Stimulated activated CD4-positive, alpha-beta T cell treated with anti-CD3 and anti-CD28 coated beads, Interleukin-12 subunit alpha, Interleukin-12 subunit beta, amount 100 ng/mL, for 24 hours (primary cell): ENCODE measurements at places on chromosomes 2 and 18.

- no peak for DNase-seq
These were observed 5.5 kb downstream of the WDR75 start for GRCh38 chr2:189446780-189447179.

- DNase-seq = no peak
These were observed 11.0 kb upstream of the KYNU start for GRCh38 chr2:142866426-142866825.

- DNase-seq = no peak
These were observed 52.3 kb upstream of the OTOF start for GRCh38 chr2:26530240-26530540.

- DNase-seq = no peak
These were observed 35.7 kb upstream of the CABLES1 start for GRCh38 chr18:23099621-23100020.

- DNase-seq = no peak
These were observed 12.2 kb downstream of the TM4SF20 start for GRCh38 chr2:227366769-227367426.

DNA sequence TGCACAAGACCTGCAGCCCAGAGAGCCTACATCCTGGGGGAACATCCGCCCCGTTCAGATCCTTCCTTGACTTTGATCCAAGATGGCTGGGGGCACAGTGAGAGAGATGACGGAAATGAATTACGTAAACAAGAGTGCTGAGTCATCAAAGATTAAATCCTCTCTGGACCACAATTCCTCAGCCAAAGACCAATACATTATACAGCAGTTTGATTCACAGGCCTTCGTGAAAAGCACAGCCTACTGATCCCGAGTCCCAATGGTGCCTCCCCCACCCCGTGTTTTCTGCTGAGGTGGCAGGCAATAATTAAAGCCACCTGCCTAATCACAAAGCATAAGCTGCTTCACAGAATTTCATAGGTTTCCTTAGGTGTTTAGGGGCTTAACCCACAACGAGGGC is 43.0 kb downstream of the MYO5B start:
- no peak for DNase-seq
